ENCODE measurements at places on chromosomes 5 and 9. TPM values are rescaled to one million over a fixed set of nuclear protein-coding genes. Genes with fewer than 3 reads are reported as not detected.

SLC6A18 gene
- total RNA-seq = not detected

- no peak for DNase-seq
- H3K27me3 ChIP-seq = peaks cover 3% of the 10 kb centered on the region
- H3K4me3 ChIP-seq = no peak overlapping the region
- H3K27ac ChIP-seq = no peak overlapping the region
Measured at GRCh38 chr5:172525996-172526360, 71.7 kb upstream of the SH3PXD2B start.

GRCh38 chr5:32504989-32505596 is 60.6 kb upstream of the ZFR start:
- H3K36me3 ChIP-seq = no peaks in the 10 kb centered on the region
- no peak for DNase-seq
- H3K27me3 ChIP-seq = peaks cover 13% of the 10 kb centered on the region

DNA sequence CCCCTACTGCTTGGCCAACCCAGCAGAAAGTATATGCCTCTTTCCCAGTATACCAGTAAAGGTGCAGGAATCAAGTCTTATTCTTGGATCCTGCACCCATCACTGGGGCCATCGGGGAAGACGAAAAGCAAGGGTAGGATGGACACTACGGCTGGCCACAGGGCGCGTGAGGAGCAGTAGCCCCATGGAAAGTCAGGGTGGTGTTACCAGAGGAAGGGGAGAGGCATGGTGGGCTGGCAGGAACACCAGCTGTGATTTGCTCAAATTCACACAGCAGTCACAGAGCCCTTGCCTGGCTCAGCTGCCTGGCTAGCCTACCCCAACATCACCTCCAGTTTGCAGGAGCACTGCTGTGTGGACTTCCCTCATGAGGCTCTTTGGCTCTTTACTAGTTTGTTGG is 34.5 kb upstream of the SAP30L start:
- no peak overlapping the region for H3K27ac ChIP-seq
- DNase-seq = no peak
- H3K27me3 ChIP-seq = no peaks in the 10 kb centered on the region
- no peaks in the 10 kb centered on the region for H3K4me1 ChIP-seq
- peaks cover 24% of the 10 kb centered on the region for H3K36me3 ChIP-seq

- peak within 1 kb of the TSS; percentile 65 for H3K4me3 ChIP-seq
- no peak for DNase-seq
- peaks cover 4% of the 10 kb centered on the region for H3K4me1 ChIP-seq
- no peaks in the 10 kb centered on the region for H3K36me3 ChIP-seq
Measured at GRCh38 chr9:135479469-135480052, at the start of gene PPP1R26. Gene PPP1R26, plus strand, starts transcription at chr9:135479782. Its CDS starts 4,729 bp downstream, at chr9:135484511.

- no peaks in the 10 kb centered on the region for H3K4me1 ChIP-seq
- H3K27me3 ChIP-seq = peaks cover 33% of the 10 kb centered on the region
- no peak for DNase-seq
- H3K27ac ChIP-seq = no peak overlapping the region
Measured at GRCh38 chr5:169027501-169028061, 273.4 kb downstream of the SLIT3 start.

- no peak overlapping the region for H3K27ac ChIP-seq
- H3K27me3 ChIP-seq = no peaks in the 10 kb centered on the region
- no peak for DNase-seq
- H3K36me3 ChIP-seq = peaks cover 6% of the 10 kb centered on the region
Measured at GRCh38 chr5:143427122-143427735, 23.7 kb upstream of the NR3C1 start.

FOXD4L4 gene
- total RNA-seq = 0.37 TPM

DAPK1 gene
- 0.30 TPM for total RNA-seq

DNA sequence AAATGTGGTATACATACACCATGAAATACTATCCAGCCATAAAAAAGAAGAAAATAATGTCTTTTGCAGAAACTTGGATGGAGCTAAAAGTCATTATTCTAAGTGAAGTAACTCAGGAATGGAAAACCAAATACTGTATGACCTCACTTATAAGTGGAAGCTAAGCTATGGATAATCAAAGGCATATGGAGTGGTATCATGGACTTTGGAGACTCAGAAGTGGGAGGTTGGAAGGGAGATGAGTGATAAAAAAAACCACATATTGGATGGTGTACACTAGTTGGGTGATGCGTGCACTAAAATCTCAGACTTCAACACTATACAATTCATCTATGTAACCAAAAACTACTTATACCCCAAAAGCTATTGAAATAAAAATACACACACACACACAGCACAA is 24.5 kb downstream of the ADAMTS12 start:
- H3K27me3 ChIP-seq = peaks cover 16% of the 10 kb centered on the region
- no peak overlapping the region for H3K4me3 ChIP-seq
- no peaks in the 10 kb centered on the region for H3K36me3 ChIP-seq
- no peak for DNase-seq
- H3K27ac ChIP-seq = no peak overlapping the region

GRCh38 chr5:35822511-35822910 is 34.2 kb upstream of the IL7R start:
- peaks cover 19% of the 10 kb centered on the region for H3K36me3 ChIP-seq
- H3K27ac ChIP-seq = peak overlapping the region; percentile 83
- H3K4me1 ChIP-seq = peaks cover 90% of the 10 kb centered on the region
- H3K4me3 ChIP-seq = peak overlapping the region; percentile 56

GRCh38 chr5:125311743-125312142 is 565.3 kb upstream of the ZNF608 start:
- no peak for DNase-seq
- H3K4me1 ChIP-seq = no peaks in the 10 kb centered on the region
- H3K36me3 ChIP-seq = no peaks in the 10 kb centered on the region
- H3K27me3 ChIP-seq = no peaks in the 10 kb centered on the region
- H3K27ac ChIP-seq = no peak overlapping the region

- no peak for DNase-seq
- no peak overlapping the region for H3K4me3 ChIP-seq
- H3K4me1 ChIP-seq = no peaks in the 10 kb centered on the region
- H3K27me3 ChIP-seq = peaks cover 2% of the 10 kb centered on the region
- no peak overlapping the region for H3K27ac ChIP-seq
- no peaks in the 10 kb centered on the region for H3K36me3 ChIP-seq
Measured at GRCh38 chr9:98504298-98505282, 204.1 kb downstream of the GABBR2 start.

DNA sequence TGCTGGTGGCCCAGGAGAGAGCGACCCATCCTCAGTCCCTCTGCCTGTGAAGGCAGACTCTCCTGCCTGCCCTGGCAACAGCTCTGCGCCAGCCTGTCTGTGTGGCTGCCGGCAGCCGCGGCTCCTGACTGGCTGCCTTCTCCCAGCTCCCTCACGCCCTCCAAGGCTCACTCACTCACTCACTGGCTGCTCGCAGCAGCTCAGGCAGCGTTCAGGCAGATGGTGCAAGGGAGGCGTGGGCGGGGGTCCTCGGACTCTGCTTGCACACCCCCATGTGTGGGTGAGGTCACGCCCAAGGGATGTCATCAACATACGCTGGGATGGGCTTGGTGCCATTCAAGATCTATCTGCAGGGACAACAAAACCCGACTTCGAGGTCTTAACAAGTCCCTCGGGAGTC is 66.7 kb downstream of the DAB2IP start:
- no peak overlapping the region for H3K4me3 ChIP-seq
- H3K27me3 ChIP-seq = no peaks in the 10 kb centered on the region
- no peak overlapping the region for H3K27ac ChIP-seq
- H3K36me3 ChIP-seq = no peaks in the 10 kb centered on the region
- DNase-seq = no peak
- H3K4me1 ChIP-seq = no peaks in the 10 kb centered on the region

OR1Q1 gene
- total RNA-seq = not detected

- no peak overlapping the region for H3K27ac ChIP-seq
- no peak for DNase-seq
- no peak overlapping the region for H3K4me3 ChIP-seq
- H3K4me1 ChIP-seq = no peaks in the 10 kb centered on the region
Measured at GRCh38 chr9:134293611-134294152, 32.6 kb upstream of the RXRA start.

- peaks cover 26% of the 10 kb centered on the region for H3K4me1 ChIP-seq
- H3K27ac ChIP-seq = no peak overlapping the region
- H3K36me3 ChIP-seq = peaks cover 20% of the 10 kb centered on the region
- H3K27me3 ChIP-seq = no peaks in the 10 kb centered on the region
- DNase-seq = no peak
- H3K4me3 ChIP-seq = no peak overlapping the region
Measured at GRCh38 chr5:76495870-76496269, 92.8 kb downstream of the IQGAP2 start.

- H3K4me1 ChIP-seq = no peaks in the 10 kb centered on the region
- H3K4me3 ChIP-seq = no peak overlapping the region
- H3K27ac ChIP-seq = no peak overlapping the region
- DNase-seq = no peak
Measured at GRCh38 chr5:151270599-151270998, 17.6 kb downstream of the GM2A start.

FABP6 gene
- total RNA-seq = not detected

GRCh38 chr5:169826618-169827017 is 153.7 kb downstream of the INSYN2B start:
- H3K4me3 ChIP-seq = no peak overlapping the region
- H3K27me3 ChIP-seq = no peaks in the 10 kb centered on the region
- no peak overlapping the region for H3K27ac ChIP-seq
- DNase-seq = no peak
- H3K4me1 ChIP-seq = no peaks in the 10 kb centered on the region

DNA sequence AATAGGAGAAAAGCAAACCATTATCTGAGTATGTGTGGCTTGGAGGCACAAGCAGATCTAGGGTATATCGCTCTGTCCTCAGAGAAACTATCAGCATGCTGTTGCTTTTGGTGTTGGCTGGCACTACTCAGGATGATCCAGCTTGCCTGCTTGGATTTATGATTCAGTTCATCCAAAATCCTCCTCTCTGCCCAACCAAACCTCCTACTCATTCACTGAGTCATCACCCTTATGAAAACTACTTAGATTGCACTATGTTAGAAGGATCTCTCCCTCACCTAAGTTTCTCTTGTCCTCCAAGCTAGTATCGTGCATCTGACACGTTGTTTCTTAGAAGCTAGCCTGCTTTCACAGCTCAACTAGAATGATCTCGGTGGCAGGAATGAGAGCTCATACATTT is 14.2 kb upstream of the ZBED3 start:
- H3K4me1 ChIP-seq = no peaks in the 10 kb centered on the region
- no peaks in the 10 kb centered on the region for H3K27me3 ChIP-seq
- no peak overlapping the region for H3K27ac ChIP-seq
- no peaks in the 10 kb centered on the region for H3K36me3 ChIP-seq
- no peak for DNase-seq

MYMK gene
- not detected for total RNA-seq

GRCh38 chr9:8391132-8391531 is 591.6 kb upstream of the DMAC1 start:
- no peaks in the 10 kb centered on the region for H3K36me3 ChIP-seq
- H3K4me3 ChIP-seq = no peak overlapping the region
- DNase-seq = no peak
- peaks cover 2% of the 10 kb centered on the region for H3K27me3 ChIP-seq
- no peaks in the 10 kb centered on the region for H3K4me1 ChIP-seq
- no peak overlapping the region for H3K27ac ChIP-seq

DNA sequence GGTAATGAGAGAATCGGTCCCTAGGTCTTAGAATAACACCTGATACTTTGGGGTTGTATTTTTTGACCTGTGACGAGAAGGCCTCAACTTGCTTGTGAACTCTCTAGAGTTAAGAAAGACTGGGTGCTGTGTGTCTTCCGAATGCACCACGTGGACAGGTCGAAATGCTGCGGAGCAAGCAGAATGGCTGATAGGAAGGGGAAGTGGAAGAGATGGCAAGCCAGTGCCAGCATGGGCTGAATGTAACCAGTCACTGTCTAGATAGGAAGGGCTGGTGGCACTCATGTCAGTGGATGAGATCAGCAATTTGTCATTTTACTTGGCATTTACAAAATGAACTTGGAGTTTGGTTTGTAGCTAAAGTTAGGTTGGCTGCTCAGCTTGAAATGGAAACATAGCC is 5.6 kb downstream of the OTULINL start:
- peaks cover 72% of the 10 kb centered on the region for H3K4me1 ChIP-seq
- no peak overlapping the region for H3K4me3 ChIP-seq
- no peak for DNase-seq
- H3K27ac ChIP-seq = no peak overlapping the region

- peaks cover 43% of the 10 kb centered on the region for H3K36me3 ChIP-seq
- no peaks in the 10 kb centered on the region for H3K27me3 ChIP-seq
- DNase-seq = peak; percentile 94
- peaks cover 87% of the 10 kb centered on the region for H3K4me1 ChIP-seq
Measured at GRCh38 chr9:128902351-128903078, 18.3 kb upstream of the PHYHD1 start.

PFN3 gene
- total RNA-seq = not detected

DNA sequence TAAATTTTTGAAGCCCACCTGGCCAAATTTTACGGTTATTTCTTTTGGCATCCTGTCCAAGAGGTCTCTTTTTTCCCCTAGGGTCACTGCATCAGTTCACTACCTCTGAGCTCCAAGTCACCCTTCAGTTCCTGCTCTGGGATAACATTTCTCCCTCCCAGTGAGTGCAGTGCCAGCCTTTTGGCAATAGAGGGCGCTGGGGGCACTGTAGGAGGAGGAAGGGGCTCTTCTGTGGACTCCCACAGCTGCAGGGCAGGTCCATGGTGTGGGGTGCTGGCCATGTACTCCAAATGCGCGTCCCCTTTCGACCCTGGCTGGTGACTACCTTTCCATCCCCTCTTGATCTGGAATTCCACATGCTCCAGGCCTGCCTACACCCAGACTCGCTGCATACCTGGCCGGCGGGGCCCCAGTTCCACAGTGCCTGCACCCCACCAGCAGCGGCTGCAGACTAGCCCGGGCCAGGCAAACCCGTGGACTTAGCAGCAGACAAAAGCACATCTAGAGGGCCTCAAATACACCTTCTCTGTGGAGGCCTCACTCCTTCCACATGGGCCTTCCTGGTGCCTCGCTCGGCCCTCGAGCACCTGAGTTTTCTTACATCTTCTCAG is 20.3 kb upstream of the NINJ1 start:
- DNase-seq = peak; percentile 50
- H3K4me3 ChIP-seq = no peak overlapping the region
- no peaks in the 10 kb centered on the region for H3K27me3 ChIP-seq

DNA sequence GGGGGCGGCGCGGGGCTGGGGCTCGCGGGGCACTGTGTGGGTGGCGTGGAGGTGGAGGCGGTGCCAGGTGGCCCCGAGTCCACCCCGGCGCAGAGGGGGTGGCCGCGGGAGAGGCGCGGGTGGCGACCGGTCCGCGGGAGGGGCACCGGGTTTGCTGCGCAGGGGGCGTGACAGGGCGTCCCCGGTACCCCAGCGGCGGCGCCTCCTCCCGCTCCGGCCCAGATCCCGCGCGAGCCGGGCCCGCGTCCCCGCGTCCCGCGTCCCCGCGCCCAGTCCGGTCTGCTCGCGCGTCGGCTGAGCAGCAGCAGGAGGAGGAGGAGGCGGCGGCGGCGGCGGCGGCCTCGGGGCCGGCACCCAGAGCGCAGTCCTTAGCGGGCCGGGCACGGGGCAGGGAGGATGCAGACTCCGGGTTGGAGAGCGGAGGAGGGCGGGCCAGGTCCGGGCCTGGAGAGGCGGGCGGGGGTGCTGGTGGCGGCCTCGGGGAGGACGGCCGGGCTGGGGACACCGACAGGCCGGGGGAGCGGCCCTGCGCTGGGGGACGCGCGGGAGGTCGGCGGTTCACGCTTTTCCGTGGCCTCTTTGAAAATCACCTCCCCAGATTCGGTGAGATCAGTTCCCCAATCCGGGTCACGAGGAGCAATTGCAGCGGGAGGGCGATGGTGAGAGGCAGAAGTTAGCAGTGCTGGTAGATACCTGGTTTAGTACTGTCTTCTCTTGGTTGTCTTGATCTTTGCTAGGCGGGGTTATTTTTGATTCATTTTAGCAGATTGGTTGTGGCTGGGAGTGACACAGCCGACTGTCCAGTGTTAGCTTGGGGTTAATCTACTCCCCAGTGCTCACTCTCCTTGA is 1.7 kb downstream of the TRIO start:
- H3K27me3 ChIP-seq = peaks cover 53% of the 10 kb centered on the region
- H3K4me3 ChIP-seq = peak overlapping the region; percentile 75
- DNase-seq = peak; percentile 21
- H3K36me3 ChIP-seq = no peaks in the 10 kb centered on the region
- no peak overlapping the region for H3K27ac ChIP-seq
- H3K4me1 ChIP-seq = peaks cover 10% of the 10 kb centered on the region

SPINK5 gene
- not detected for total RNA-seq

C1QTNF2 gene
- not detected for total RNA-seq

SPATA31C1 gene
- total RNA-seq = not detected
